ENCODE measurements at places on chromosomes 4 and X.

DNA sequence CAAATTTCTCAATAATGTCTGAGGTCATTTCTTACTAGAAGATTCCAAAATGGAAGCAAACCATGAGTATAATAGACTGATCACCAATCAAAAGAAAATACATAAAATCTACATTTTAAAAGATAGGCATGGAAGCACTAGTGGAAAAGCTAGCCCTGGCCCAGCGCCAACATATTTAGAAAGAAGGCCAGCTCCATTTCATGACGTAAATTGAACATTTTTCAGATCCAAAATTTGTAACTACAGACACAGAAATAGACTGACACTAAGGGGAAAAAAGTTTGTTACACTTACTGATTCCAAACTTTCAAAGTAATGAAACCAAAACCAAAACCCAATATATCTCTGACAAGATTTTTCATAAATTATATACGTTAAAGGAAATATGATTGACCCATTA lies 117.7 kb downstream of the ADAMTS3 start:
- no peak for DNase-seq

- no peak for DNase-seq
Observed at GRCh38 chrX:119885554-119886428, 9.9 kb upstream of the AKAP14 start.

GRCh38 chrX:87578978-87579377 lies 61.4 kb downstream of the KLHL4 start:
- DNase-seq = no peak

- peak; percentile 2 for DNase-seq
Observed at GRCh38 chrX:6694977-6695376, 160.1 kb upstream of the VCX3A start.

GRCh38 chr4:53132132-53132891 lies 233.5 kb downstream of the SCFD2 start:
- no peak for DNase-seq

DNA sequence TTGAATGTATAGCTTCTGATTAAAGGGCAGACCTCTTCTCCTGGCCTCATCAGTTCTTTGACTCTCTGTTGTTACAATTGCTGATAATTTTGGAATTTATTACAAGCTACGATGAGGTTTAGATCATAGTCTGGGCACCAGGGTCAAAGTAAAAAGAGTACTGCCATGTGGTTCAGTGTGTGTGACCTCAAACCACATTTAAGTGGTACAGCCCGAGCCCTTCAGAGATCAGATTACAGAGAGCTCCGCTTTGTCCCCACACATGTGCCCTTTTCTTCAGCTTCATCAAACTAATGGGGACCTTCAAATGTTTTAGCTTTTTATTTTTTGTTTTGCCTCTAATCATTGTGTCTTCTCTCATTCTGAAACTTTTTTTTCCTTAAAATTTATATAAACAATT lies 37.1 kb downstream of the SPANXN2 start:
- DNase-seq = no peak

GRCh38 chr4:186902361-186902760 lies 178.7 kb upstream of the FAT1 start:
- no peak for DNase-seq

- DNase-seq = no peak
Observed at GRCh38 chrX:32170481-32170880, 1040.9 kb downstream of the DMD start.

DNA sequence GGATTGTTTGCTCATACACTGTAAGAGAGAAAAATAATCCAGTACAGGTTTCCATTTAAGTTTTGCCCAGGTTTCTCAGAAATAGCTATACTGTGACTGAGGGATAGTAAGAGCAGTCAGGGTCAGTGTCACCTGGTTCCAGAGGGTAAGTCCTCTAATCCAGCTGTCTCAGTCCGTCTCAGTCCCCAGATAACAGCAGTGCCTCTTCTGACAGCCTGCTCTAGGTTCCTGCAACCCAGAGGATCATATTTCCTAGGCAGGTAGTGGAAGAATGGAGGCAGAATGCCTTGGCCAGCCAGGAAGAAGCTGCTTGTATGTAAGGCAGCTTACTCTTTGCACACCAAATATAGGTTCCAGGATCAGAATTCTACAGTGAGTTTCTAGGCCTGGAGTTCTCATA lies 22.6 kb upstream of the GNRHR start:
- DNase-seq = peak; percentile 36

DNA sequence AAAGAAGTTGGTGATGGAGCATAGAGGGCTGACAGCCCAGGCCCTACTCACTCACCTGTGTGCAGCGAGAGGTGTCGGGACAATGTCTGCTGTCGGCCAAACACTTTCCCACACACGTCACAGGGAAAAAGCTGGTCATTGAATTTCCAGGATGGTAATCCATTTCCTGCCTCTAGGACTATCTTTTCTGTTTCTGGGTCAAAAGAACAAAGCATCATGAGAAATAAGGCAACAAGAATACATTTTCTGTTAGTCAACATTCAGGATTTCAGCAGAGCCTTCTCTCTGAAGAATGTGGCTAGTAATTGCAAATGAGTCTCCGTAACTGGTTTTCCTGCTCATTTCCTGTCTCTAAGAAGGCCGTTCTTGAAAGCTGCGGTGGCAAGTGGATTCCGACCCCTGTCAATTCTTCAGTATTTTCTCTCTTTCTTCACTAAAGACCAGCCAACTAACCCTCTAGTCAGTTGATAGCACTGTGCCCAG lies 99.4 kb downstream of the C4orf51 start:
- no peak for DNase-seq

GRCh38 chr4:128461291-128462102 lies 173.9 kb upstream of the PGRMC2 start:
- DNase-seq = no peak

GRCh38 chr4:22336822-22337221 lies 179.0 kb downstream of the ADGRA3 start:
- DNase-seq = no peak

- DNase-seq = no peak
Observed at GRCh38 chrX:134658760-134659023, 421 bp upstream of the PLAC1 start.

DNA sequence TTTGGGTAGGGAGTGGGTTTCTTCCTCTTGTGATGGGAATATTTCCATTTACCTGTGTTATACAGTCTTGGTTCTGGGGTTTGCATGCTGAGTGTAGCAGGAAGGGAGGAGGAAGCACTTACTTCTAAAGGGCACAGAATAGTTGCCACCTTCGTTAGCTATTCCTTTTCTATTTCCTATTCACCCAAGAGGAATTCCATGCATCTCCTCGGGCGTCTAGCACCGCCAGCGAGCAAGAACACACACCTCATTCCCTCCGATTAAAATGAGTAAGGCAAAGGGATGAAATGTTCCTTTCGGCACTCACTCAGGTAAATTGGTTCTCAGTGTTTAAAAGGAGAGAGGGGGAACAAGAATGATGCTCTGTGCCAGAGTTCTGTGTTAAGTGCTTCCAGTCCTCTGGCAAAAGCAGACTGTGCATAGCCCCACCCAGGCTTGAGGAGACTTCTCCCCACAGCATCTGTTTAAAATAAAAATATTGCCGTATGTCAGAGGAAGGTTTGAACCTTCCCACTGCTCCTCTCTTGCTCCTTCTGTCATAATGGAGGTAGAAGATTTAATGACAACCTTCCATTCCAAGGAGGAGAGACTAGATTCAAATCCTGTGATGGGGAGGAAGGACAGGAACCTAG lies 351.4 kb downstream of the PTTG2 start:
- no peak for DNase-seq

GRCh38 chr4:165813606-165814005 lies 59.4 kb upstream of the TLL1 start:
- DNase-seq = no peak

DNA sequence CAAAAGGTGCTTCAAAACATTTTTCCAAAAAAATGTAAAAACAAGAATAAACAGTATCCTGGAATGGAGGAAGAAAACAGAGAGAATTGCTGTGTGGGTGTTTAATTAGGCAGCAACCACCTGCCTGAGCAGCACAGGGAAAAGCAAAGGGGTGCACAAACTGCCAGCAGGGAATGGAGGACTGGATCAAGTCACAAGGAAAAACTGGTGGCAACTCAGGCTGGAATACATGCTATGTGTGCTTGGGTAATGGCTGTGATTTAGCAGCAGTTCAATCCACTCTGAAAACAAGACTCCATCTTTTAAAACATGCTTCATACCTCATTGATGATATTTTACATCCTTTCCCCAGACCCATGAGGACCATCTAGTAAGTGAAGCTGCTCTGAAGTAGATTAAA lies 179.5 kb downstream of the HS6ST2 start:
- DNase-seq = no peak

DNA sequence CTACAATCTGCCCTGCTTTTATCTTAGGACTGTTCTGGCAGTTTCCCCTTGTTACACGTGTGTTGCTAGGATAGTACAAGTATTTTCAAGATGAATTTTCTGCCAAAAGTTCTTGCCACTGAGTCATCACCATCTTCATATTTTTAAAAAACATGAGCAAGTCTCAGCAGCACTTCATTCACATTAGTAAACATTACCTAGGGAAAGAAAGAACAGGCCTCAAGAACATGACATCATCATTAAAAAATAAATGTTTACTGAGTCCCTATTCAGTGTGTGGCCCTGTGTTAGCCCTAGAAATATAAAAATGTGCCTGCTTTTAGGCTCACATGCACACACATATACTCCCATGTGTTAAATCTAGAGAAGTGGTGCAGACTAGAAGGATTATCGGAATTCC lies 18.7 kb upstream of the GPC3 start:
- DNase-seq = no peak

DNA sequence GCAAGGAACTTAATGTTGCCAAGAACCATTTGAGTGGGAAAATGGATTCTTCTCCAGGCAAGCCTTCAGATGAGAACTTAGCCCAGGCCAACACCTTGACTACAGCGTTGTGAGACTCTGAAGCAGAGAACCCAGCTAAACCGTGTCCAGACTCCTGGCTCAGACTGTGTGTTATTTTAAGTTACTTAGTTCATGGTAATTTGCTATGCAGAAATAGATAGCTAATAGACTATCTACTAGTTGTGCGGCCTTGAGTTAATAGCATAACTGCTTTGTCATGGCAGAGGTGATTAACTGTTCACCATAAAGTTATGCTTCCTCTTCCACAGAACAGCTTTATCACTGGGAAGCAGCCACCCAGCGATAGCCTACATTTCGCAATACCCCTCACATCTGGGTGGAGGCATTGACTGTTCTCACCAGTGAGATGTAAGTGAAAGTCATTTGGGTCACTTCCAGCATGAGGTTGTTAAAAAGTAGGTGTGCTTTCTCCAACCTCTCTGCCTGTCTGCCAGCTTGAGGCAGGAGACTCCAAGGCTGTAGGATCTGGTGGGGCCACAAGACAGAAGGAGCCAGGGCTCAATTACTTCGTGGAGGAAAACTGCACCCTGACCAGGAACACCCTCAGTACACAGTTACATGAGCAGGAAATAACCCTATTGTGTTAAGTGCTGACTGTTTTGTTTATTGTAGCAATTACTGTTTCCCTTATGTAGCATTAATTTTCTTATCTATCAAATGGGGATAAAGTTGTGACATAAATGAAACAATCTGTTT lies 94.2 kb downstream of the GPAT3 start:
- no peak for DNase-seq

DNA sequence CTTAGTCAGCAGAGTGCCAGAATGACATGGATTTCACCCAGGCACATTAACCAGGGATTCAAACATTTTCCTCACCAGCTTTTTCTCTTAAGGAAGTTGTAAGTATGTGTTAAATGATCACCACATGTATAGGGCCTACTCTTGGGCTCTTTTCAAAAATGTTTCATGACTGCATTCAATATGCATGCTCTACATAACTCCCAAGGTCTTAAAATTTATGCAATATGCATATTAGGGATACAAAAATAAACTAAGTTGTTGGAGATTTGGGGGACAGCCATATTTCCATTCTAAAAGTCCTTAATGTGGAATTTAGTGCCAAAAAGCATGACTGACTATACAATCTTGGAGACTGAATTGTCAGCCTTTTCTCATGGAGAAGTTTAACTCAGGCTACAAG lies 25.0 kb upstream of the TRPC5OS start:
- DNase-seq = no peak

DNA sequence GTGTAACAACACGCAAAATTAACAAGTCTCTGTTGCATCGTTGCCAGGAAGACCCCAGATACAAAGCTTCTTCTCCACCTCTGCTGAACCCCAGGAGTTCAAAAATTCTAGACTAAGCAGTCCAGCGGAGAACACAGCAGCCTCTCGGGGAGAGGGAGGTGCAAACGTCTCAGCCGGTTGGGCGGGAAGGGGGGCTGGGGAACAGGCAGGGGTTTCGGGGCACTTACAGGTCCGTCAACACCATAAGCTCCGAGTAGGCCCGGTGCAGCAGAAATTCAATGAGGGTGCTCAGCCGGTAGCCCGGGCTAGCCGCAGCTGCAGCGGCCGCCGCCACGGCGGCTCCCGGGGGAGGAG lies 394 bp downstream of the MED14 start:
- DNase-seq = no peak

DNA sequence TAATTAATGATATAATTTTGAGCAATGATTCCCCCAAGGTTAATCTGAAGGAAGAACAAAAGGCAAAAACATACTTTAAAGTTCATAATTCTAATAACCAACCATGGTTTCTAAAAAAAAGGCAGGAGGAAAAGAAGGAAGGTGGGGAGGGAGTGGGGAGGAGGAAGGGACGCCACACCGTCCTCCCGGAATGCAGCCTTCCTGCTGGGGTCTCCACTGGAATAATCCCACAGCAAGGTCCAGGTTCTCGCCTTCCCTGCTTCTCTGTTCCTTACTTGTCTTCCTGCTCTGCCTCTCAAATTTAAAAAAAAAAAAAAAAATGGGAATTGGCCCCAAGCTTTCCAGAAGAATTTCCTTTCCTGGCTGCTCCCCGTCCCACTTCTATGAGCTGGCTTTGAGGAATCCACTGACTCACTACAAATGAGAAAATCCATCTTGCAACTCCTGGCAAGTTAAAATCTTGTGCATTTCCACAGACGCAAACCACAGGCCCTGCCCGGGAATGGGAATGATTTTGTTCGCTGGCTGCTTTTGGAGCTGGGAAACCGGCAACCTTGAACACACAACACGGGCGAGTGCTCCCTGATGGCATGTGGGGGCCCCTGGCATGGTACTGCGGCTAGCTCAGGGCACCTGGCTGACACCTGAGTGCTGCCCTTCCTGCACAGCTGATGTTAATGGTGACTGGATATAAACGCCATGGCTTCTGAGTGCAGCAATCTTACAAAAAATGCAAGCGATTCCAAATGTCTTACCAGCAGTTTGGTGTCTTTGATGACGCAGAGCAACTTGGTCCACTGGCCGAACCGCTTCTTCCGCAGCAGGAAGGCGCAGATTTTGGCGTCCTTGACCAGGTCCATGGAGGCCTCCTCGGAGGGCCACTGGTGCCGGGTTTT lies 97.0 kb downstream of the AFAP1 start:
- no peak for DNase-seq
